ENCODE measurements at places on chromosomes 13 and 19.
A peak's percentile ranks its signal among the peaks of the same experiment; 100 is the strongest.

DNA sequence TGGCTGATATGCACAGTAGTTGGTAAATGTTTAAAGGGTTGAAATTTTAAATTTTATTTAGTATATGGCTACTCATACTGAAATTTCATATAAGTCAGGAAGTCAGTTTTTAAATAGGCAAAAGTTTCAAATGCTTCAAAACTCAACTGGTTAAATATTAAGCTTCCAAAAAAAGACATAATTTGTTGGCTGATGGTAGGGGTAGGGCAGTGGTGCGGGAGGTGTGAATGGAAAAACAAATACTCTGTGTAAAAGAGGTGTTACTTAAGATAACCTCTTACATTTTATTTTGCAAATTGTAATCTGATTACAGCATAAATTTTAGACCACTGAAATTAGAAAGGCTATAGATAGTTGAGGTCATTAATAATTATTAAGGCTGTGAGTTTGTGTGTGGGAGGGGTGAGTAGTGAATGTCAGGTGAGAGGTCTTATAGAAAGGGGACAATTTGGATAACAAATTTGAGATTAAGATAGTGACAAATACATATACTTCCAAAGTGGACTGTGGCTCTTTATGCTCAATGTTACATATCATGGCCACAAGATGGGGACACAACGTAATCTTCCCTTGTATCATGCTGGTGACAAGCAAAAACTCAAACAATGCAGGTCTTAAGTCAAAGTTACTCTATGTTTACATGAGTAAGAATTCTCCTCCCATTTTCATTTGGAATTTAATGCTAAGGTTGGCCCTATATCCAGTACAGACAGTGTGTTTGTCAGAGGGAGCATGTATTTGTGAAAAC, 36.6 kb upstream of the OXGR1 start:
- no peak for DNase-seq

GRCh38 chr13:32650705-32651311, 64.6 kb downstream of the PDS5B start:
- DNase-seq: peak; percentile 51

- DNase-seq: no peak
These were observed 1.3 kb upstream of the RINL start for GRCh38 chr19:38879400-38879751.

DNA sequence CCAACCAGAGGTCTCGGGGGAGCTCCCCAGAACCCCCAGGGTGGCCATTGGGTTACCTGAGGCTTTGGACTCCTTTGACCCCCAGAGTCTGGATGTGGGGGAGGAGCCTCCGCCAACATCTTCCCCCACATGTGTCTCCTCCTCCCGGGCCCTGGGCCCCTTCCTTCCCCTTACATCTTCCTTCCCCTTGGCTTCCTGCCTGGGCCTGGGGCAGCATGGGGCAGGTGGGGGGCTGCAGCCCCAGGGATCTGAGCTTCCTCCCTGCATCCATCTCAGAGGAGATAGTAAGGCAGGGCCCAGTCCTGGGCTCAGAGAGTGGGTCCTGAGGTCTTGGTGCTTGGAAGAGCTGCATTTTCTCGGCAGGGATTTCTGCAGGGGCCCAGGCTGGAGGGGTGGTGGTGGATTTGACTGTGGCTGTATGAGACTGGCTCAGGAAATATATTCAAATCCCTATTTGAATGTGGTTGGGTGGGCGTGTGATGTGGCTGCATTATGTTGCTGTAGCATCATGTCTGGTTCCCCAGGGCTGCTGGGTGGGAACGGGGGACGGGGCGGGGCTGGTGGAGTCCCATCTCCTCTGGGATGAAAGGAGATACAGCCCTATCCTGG, 919 bp downstream of the VAV1 start:
- no peak for DNase-seq

- peak; percentile 42 for DNase-seq
These were observed 17.3 kb downstream of the UPF1 start for GRCh38 chr19:18848878-18849661.

- DNase-seq: no peak
These were observed 80.2 kb downstream of the DOCK9 start for GRCh38 chr13:98897706-98898105.

DNA sequence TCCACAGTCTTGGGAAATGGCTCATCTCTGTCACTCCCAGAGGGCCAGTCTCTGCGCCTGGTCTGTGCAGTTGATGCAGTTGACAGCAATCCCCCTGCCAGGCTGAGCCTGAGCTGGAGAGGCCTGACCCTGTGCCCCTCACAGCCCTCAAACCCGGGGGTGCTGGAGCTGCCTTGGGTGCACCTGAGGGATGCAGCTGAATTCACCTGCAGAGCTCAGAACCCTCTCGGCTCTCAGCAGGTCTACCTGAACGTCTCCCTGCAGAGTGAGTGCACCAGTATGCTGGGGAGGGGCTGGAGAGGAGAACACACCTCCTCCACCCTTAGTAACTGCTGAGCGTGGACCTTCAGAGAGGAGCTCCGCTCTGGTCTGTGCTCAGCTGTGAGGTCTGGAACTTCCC, 2.3 kb downstream of the SIGLEC9 start:
- DNase-seq: no peak

- no peak for DNase-seq
These were observed 210.0 kb downstream of the B3GLCT start for GRCh38 chr13:31409678-31410356.

DNA sequence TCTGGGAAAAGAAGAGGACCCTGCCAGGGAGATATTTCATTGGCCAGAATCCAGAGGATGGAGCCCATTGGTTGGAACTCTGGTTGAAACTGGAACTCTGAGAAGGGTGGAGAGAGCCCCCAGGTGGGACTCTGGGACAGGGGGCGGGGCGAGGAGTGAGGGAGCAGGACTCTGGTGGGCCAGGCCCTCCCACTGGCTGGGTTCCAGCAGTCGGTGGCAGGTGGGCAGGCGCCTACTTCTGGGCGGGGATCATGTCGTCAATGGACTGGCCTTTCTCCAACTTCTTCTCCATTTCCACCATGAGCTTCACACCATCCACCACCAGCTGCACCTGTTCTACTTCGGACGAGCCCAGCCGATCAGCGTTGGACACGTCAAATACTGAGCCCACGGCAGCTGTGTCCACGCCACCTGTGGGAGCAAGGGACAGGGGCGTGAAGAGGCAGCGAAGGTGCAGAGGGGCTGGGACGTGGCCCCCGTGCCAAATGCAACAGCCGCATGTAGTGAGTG, 16.1 kb downstream of the CKM start:
- no peak for DNase-seq

DNA sequence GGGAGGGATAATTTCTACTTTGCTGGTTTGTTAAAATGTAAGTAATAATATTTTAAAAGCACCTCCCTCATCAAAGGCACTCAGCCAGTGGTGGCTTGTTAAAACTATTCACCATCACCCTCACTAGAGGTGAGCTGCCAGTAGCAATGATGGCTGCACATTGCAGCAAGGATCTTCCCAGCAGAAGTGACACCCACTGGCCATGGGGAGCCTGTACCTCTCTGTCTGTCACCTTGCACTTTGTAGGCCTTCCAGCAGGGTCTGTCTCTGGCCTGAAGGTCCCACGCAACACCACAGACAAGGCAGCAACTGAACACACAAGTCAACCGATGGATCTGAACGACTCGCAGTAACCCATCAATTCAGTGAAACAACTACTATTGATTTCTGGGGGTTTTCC, 47.3 kb upstream of the C13orf42 start:
- no peak for DNase-seq

DNA sequence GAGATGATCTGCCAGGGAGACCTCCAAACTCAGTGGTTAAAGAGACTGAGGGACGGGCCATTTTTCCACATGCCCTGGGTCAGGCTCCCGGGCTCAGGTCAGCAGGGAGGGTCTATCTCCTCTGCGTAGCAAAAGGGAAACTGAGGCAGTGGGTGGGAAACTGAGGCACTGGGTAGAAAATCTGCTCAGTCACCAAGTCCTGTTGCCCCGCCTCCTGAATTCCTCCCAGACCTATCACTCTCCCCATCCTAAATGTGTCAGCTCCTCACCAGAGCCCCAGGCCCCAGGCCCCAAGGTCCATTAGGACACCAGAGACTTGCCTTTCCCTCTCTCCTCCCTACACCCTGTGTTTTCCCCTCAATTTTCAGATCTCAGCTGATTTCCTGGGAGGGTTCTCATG, 2.4 kb downstream of the CD320 start:
- DNase-seq: no peak

GRCh38 chr13:65582160-65582559, 1648.0 kb downstream of the PCDH9 start:
- DNase-seq: no peak

DNA sequence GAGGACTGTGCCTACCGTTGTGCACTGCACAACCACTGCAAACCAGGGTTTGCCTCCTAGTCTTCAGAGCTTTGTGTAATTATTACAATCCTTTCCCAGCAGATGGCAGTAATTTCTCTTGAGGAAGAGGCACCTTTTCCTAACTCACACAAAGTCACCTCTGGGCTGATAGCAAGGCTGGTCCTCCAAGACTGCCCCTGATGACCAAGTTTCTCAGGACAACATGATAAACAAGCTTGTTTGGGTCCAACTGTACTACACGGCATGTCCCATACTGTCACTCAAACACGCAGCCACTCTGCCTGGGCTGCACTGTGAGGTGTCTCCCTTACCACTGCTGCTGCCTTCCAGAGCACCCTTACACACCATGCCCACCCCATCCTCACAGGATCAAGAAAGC, 39.3 kb downstream of the RFXAP start:
- DNase-seq: no peak

GRCh38 chr19:12629215-12629614, 18.5 kb downstream of the ZNF791 start:
- DNase-seq: no peak

- DNase-seq: no peak
These were observed 172.4 kb downstream of the KDM4B start for GRCh38 chr19:5141129-5141849.

- no peak for DNase-seq
These were observed 181.5 kb upstream of the TSHZ3 start for GRCh38 chr19:31530781-31531180.

DNA sequence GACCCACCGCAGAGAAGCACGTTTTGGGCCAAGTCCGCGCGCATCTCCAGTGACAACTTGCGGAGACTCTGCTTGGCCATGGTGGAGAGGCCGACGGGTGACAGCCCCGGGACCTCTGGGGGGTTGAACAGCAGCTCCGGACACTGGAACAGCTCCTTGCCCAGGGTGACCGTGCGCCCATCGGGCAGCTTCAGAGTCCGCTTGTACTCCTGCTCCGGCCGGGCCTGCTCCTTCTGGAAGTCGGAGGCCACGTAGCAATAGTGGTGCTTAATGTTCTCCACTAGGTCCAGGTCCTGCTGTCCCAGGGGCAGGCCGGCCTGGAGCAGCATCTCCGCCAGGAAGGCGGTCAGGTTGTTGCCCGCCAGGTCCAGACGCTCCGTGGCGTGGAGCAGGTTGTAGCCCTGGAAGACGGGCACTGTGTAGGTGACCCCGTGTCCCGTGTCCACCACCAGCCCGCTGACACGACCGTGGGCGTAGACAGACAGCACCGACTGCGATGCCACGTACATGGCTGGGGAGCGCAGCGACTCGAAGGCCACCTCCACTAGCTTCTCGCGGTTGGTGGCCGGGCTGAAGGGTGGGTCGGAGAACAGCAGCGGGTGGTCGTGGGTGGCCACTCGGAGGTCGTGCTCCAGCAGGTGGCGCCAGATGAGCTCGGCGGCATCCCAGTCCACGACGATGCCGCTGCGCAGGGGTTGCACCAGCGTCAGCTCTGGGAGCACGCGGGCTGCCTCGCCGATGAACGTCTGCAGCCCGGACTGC, 743 bp downstream of the ACTL9 start:
- DNase-seq: no peak

DNA sequence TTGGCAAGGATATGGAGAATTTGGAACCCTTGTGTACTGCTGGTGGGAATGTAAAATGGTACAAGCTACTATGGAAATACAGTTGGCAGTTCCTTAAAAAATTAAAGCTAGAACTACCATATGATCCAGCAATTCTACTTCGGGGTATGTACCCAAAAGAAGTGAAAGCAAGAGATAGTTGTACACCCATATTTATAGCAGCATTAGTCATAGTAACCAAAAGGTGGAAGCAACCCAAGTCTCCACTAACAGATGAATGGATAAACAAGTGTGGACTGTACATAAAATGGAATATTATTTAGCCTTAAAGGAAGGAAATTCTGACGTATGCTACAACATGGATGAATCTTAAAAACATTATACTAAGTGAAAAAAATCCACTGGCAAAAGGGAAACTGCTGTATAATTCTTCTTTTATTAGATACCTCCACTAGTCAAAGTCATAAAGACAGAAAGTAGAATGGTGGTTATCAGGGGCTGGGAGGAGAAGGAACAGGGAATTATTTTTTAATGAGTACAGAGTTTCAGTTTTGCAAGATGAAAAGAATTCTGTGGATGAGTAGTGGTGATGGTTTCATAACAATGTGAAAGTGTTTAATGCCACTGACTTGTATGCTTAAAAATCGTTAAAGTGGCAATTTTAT, 141.6 kb downstream of the RXFP2 start:
- DNase-seq: no peak

DNA sequence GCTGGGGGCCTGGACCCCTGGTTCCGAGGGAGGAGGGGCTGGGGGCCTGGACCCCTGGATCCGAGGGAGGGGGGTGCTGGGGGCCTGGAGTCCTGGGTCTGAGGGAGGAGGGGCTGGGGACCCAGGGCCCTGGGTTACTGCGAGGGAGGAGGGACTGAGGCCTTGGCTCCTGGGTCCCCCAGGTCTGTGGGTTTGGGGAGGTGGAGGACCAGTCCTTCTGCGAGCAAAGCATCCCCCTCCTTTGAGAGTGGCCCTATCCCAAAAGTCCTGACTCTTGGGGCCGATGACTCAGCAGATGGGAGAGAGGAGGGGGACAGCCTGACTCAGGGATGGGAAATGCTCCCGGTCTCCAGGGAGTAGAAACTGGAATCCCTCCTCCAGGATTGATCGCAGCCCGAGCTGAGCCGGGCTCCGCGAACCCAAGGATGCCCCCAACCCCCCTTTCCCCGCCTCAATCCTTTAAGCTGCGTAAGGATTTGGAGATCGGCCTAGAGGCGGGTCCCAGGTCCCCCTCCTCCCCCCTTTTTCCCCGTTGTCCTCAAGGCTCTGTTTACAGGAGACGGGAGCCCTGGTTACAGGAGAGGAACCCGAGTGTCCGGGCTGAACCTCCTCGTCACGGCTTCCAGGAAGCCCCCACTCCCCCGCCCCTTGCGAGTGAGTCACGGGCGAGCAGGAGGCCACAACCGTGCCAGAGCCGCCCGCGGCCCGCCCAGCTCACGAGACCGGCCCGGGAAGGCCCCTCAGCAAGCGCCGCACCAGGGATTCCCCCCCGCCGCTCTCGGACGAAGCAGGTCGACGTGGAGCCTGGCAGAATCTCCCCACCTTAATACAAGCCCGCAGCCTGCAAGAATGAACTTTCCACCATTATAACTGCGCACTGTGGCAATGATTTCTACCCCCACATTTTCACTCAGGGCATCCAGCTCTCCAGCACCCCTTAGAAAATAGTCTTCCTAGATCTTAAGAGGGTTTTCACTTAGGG, 3.0 kb upstream of the ZFP36 start:
- DNase-seq: peak; percentile 98
